ENCODE measurements at places on chromosomes 11 and 22.

GRCh38 chr22:50473088-50473487 lies 1.7 kb downstream of the SBF1 start:
- DNase-seq: peak; percentile 73

DNA sequence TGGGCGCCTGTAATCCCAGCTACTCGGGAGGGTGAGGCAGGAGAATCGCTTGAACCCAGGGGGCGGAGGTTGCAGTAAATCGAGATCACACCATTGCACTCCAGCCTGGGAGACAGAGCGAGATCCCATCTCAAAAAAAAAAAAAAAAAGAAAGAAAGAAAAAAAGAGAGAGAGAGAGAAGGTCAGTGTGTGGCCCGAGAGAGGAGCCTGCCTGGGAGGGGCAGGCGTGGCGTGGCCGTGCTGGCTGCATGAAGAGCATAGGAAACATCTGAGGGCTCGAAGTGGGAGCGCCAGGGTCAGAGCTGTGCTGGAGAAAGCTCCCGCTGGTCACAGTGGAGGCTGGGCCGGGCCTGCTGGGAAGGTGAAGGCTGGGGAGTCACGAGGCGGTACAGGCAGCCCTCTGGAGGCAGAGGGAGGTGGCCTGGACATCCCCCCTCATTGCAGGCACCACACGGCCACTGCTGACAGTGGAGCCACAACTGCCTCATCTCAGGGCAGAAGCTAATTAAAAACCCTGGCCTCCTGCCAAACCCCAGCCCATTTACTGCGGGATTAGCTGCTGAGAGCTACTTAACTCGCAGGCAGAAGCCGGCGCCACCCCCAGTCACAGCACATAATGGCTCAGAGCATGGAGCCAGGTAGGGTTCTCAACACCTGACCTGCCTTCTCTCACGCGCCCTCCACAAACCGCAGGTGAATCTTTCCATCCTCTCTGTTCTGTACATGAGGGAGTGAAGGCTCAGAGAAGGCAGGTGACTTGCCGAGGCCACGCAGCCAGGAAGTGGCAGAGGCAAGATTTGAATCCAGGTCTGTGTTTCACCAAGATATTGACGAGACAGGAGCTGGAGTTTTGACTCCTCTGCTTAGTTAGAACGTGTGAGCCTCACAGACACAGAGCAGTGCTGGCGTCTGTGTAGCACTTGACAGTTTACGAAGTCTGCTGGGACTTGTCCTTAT lies 32.6 kb downstream of the NFAM1 start:
- DNase-seq: no peak

GRCh38 chr22:21952586-21953571 lies at the start of gene PPM1F:
Gene PPM1F (minus strand): TSS chr22:21952848. CDS start chr22:21946048, 6,800 bp downstream.
- DNase-seq: peak; percentile 90

- DNase-seq: no peak
Observed at GRCh38 chr22:24161909-24162308, 19.4 kb upstream of the SUSD2 start.

DNA sequence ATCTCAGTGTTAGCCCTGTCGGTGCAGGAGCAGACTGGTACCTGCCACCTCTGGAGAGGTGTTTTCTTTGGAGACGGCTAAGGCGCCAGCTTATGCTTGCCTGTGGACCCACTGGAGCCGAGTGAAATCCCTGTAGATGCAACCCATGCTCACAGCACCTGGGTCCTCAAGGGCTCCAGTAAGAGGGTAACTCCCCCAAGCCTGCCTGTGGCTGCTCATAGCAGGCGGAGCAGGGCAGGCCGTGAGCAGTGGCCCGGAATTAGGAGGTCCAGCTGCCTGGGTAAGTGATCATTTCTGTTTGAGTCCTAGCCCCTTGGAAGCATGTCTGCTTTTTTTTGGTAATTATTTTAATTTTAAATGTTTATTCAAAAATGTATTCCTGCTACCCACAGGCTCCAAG lies 43.8 kb downstream of the NAT10 start:
- DNase-seq: no peak

GRCh38 chr11:124788521-124788920 lies 11.7 kb downstream of the MSANTD2 start:
- no peak for DNase-seq

DNA sequence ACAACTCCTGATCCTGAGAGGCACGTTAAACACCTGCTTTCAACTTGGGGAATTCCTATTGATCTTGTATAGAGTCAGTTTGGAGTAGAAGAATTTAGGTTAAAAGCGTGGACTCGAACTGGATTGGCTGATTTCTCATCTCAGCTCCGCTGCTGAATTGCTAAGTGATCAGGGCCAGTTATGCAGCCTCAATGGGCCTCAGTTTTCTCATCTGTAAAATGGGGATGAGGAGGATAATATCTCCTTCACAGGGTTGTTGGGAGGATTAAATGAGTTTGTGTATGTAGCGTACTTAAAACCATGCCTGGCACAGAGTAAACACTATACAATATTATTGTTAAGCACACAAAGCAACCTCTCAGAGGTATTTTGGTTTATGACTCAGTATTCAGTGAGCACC lies 53.2 kb upstream of the HEPHL1 start:
- no peak for DNase-seq

GRCh38 chr22:43227239-43227630 lies 40.3 kb upstream of the TTLL12 start:
- no peak for DNase-seq

GRCh38 chr11:83092488-83093384 lies 21.0 kb upstream of the RAB30 start:
- DNase-seq: no peak

DNA sequence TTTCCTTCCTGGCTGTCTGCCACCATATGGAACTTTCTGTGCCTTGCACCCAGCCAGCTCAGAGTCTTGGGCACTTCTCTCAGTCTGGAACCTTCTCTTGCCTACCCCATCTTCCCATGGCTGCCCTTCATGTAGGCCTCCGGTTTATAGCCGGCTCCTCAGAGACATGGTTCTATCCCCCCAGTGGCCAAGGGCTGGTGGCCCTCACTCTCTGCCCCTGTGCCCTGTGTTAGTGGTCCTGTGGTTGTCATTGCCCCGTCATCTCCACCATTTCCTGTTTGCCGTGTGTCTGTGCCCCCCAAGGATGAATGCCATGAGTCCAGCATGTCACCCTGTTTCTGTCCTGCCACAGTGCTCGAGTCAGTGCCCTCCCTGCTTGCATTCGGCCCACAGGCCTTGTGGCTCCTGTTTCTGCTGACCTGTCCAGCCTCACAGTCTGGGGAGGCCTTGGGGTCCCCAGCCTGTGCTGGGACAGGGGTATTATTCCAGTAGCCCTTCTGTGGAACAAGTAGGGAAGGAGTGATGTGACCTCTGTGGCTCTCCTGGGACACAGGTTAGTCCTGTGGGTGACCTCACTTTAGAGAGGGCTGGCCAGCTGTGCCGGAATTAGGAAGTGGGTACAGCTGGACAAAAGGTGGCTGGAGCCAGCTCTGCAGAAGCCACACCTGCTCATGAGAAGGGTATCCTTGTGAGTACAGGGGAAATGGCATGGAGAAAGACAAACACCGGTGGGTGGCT lies 30.7 kb downstream of the ST3GAL4 start:
- no peak for DNase-seq

DNA sequence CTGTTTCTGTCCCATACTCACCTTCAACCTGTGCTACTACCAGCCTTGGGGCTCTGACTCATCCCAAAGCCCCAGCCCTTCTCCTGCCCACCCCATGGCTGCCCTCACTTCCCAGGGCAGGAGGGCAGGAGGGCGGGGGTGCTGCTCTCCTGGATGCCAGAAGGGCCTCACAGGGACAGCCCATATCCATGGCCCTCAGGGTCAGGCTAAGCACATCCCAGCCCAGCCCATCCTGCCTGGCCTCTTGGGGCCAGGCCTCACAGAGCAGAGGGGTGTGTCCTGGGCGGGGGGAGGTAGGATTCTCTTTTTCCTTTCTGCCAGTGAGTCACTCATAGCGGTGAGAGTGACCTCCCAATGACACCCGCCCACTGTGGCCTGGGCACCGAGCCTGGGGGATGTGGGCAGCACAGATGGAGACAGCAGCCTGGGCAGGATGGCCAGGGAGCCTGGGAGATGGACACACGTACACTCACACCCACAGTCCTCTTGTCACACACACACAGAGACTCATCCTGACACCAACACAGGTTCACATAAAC lies 2.4 kb downstream of the LTBP3 start:
- no peak for DNase-seq

- DNase-seq: no peak
Observed at GRCh38 chr11:66910669-66911068, 47.5 kb downstream of the PC start.

- DNase-seq: no peak
Observed at GRCh38 chr22:31857247-31857646, 87.1 kb upstream of the YWHAH start.

GRCh38 chr11:32353884-32354283 lies 81.5 kb downstream of the WT1 start:
- DNase-seq: no peak

DNA sequence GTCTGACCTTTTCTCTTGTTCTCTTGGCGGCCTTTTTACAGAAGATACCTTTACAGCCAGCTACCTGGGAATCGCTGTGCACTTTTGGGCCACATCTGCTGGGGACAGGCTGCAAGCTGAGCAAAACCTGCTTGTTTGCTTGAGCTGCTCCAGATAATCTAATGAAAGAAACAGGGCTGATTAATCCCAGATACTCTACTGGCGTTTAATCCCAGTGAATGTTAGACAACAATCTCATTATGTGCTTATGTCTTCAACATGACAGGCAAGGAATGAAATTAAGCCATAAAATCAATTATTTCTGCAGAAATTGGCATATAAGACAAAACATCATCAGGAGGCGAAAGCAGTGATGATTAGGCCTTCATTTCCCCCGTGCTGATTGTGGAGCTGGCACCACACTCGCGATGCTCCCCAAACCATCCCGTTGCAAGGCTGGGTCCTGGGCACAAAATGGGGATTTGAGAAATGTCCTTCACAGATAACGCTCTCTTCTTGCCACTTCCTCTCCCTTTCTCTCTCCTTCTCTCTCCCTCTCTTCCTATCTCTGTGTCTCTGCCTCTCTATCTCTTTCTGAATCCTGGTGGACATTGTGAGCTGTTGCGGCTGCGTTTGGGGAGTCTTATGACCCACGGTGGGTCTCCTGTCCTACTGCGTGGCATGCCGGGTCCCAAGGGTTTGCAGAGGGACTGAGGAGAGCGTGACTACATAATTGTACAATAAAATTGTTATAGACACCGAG lies 1053.8 kb downstream of the TBC1D22A start:
- no peak for DNase-seq

DNA sequence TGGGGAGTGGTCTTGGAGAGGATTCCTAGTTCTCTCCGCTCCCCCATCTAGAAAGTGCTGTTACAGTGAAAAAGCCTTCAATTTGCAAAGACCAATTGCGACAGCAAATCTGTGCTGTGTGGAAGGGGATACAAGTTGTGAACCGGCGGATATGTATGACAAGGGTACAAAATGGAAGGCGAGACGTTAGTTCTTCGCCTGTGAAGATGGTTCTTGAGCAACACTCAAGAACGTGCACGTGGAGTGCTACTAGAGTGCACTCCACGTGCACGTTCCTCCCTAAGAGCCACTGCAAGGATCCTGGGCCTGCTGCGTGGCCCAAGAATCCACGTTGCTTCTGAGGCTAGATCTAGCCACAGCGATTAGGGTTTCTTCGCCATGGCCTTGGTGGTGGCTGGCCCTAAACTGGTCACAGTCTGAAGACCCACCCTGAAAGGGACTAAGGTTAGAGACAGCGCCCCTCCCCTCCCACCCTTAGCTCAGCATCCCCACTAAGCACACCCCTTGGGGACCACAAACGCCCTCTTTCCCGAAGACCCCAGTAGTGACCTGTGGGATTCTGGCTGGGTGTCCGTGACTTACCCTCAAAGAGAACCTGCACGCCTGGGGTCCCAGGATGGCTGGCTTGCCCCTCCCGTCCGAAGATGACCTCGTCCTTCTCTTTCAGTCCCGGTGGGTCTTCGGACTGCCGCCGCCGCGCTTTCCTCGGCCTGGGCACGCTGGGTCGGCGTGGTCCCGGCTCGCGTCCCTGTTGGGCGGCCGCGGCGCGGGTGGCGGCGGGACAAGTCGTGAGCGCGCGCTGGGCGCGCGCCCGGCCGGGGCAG lies 519 bp upstream of the PDE3B start:
- DNase-seq: no peak

DNA sequence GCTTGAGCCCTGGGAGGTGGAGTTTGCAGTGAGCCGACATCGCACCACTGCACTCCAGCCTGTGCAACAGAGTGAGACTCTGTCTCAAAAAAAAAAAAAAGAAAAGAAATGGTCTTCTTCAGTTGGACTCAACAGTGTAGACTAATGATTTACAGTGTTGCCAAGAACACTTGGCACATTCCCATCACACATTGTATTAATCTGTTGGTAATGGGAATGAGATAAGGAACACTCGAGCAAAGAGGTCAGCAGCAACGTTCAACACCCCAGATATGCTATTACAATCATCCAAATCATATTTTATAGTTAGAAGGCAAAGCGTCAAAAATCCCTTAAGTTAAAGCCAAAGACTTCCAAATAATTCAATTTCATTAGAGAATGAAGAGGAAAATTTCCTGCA lies 14.5 kb downstream of the CDON start:
- DNase-seq: no peak

GRCh38 chr22:38248280-38248679 lies 24.5 kb downstream of the TMEM184B start:
- DNase-seq: no peak

DNA sequence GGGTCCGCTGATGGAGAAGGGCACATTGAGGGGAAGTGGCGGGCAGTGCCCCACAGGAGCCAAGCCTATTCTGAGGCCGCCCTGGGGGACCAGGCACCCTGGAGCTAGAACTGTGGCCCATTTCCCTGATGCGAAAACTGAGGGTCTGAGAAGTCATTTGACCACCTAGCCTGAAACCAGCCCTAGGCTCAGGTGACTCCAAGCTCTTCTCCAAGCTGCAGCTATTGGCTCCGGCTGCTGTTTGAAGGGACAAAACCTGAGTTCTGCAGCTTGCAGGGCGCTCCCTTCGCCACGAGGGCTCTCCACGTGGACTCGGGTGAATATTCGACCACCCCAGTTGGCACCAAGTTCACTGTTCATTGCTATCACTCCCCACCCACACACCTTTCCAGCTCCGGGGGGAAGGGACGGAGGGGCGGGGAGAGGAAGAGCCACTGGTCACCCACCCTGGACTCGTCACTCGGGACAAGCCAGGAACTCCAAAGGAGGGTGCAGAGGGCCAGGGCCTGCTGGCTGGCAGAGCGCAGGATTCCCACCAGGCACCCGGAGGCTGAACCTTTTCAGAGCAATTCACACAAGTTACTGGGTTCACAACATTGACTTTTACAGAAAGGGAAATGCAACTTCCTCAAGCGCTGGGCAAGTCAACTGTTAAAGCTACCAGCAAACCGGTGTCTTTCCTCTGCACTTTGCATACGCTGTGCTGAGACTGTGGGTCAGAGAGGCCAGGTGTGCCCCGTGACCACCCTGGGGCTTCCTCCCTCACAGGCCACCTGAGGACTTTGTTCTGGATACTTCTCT lies 1.1 kb upstream of the RAC2 start:
- no peak for DNase-seq

DNA sequence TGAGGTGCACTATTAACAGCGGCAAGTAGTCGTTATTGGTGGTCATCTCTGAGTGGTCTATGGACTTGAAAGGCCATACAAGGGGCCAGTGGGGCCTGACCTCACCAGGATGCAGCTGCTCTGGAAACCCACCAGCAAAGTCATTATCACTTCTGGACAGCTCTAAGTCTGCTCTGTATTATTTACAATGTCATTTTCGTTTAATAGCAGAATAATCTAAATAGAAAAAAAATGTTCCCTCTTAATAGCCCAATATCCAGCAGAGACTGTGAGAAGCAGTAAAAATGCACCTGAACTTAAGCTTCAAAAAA lies 85.0 kb upstream of the EED start:
- no peak for DNase-seq

- no peak for DNase-seq
Observed at GRCh38 chr11:69647761-69648497, 7.0 kb downstream of the CCND1 start.

GRCh38 chr11:130519128-130519932 lies 70.9 kb downstream of the ADAMTS15 start:
- no peak for DNase-seq
